ENCODE measurements at places on chromosomes 2 and 18.

DNA sequence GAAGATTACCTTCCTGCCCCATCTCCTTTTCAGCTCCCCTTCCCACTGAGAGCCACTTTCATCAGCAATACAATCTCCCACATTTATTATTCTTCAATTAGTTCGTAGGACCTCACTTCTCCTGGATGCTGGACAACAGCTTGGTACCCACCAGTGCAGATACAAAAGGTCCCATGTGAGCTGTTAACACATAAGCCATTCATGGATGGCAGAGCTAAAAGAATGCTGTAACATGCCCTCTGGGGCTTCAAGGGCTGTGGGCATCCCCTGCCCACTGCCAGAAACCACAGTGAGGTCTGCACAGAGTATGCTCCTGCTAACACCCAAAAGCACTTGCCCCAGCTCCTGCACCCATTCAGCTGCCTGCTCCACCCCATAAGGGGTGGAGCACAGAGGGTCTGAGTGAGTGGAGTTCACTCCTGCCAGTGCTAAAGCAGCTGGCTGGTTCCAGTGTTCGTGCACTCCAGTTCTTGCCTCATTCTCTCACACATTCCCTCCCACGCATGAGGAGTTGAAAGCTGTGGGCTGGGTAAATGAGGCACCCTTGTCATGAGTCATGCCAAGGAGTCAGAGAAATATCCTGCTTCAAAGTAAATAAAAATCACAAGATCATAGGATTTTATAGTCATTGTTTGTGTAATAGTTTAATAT, 305.9 kb upstream of the TMEFF2 start:
- DNase-seq, result no peak

DNA sequence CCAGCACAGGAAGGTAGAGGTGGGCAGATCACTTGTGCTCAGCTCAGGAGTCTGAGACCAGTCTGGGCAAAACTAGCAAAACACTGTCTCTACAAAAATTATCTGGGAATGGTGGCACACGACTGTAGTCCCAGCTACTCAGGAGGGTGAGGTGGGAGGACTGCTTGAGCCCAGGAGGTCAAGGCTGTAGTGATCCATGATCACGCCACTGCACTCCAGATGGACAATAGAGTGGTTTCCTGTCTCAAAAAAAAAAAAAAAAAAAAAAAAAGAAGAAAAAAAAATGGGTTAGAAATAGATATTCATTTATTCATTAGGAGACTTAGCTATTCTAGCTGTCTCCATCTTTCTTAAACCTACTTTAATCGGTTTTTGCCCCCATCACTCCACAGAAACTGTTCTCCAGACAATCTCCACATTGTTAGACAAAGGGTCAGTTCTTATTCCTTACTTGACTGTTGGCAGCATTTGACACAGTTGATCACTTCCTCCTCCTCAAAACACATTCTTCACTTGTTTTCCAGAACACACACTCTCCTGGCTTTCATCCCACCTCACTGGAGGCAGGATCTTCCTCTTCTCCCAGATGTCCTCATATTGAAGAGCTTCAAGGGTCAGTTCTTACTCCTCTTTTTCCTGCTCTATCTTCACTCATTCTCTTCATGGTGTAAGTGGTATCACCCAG, 103.1 kb downstream of the DTNB start:
- no peak for DNase-seq

DNA sequence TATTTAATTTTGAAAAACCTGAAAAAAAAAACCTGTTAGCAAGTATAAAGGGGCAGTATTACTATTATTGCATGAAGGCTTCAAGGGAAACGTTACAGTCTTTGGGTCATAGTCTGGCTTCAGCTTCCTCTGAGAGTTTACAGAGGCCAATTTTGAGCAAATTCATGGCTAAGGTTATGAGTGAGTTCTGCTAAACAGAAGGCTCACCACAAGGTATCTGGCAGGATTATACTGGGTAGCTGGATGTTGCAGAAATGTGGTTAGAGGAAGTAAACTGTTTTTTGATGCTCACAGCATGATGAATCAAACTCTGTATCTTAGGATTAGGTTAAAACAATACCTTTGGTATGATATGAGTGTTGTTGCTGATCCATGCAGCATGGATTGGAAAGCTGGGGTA, 9.3 kb downstream of the MRPL19 start:
- no peak for DNase-seq

DNA sequence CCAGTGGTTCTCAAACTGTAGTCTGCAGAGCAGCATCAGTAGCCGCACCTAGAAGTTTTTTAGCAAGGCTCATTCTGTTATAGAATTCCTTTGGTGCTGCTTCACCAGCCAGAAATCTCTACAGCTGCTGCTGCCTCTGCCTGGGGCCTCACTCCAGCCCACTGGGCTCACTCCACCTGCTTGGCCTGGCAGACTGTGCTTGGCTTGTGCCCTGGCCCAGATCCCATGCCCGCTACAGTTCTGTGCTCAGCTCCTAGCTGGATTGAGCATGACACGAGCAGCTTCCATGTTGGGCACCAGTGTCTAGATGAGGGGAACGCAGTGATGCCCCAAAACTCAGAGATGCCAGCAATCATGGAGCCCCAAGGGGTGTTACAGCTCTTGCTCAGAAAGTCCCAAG, 22.6 kb downstream of the MAPK4 start:
- no peak for DNase-seq

- no peak for DNase-seq
Observed at GRCh38 chr2:14516844-14517243, 115.7 kb upstream of the LRATD1 start.

DNA sequence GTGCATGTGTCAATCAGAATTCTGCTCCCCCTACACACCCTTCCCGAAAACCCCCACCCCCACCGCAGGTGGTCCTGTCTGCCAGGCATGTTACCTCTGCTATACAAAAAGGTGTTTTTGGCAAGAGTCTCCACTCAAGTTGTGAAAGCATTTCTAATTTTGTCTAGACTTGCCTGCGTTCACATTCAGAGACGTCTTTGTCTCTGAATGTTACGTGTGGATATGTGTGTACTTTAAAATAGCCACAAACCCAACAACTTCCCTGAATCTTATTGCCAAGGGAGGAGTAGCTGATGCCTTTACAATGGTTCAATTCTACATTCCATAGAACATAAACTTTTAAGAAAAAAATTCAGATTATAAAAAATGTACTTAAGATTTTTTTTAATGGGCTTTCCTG, 66.6 kb downstream of the ITGA4 start:
- no peak for DNase-seq

DNA sequence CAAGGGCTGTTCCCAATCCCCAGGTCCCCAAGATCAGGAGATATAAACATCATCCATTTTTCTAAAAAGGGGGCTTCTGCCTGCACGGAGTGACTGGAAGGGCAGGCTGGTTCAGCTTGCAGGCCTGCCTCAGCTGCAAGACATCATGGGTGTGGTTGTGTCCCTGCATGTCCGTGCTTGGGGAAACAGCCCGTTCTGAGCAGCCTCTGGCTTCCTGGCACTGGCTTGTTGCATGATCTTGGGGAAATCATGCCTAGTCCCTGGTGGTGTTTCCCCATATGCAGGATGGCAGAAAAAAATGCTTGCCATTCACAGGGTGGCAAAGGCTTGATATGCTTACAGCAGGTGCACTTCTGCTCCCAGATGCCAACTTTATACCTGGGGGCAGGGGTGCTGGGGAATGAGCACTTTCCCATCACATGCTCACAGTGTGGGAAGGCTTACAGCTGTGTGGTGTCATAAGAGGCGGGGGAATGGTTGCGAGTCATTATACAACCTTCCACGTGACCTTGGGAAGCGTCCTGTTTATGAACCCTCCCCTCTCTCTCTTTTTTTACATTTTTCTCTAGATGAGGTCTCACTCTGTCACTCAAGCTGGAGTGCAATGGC, 7.2 kb downstream of the PCARE start:
- no peak for DNase-seq

DNA sequence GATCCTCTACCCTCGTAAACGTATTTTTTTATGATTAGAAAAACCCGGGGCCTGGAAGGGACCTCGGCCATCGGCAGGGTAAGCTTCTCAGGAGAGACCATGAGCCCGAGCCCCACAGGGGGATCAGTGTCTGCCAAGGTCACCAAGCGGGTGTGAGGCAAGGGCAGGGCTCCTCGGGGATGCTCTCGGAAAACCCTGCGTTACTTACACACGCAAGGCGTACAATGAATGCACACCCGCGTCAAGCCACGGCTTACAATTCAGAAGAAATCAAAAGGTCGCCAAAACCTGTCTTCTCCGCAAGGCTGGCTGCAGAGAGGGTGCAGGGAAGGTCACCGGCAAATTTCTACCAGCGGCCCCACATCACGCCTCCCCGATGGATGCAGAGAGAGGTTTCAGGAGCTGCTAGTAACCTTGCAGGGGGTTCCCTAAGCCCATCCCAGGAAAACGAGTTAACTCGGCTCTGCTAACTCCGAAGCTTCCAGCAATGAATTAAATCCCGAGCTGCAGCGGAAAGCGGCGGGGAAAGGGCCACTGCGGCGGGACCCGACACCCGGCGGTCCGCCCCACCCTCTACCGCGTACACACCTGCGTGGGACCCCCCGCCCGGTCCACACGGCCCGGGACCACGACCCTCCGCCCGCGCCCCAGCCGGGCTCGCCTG, 638 bp downstream of the ST3GAL5 start:
- DNase-seq, result peak; percentile 69

DNA sequence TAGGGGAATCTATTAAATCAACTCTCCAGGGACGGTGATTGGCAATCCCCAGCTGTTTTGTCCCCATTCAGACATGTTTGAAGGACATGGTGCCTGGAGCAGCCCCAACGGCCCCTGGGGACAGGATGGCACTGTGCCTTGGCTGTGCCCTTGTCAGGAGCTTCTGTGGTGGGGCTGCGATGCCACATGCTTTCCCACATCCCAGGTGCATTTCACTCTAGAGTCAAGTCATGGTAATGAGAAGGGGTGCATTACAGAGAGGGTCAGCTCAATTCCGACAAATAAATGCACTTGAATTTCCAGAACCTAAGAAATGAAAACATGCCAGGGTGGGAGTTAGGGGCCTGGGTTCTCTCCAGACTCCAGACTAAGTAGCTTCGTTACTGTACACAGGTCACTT, 289.4 kb upstream of the PXDN start:
- no peak for DNase-seq

DNA sequence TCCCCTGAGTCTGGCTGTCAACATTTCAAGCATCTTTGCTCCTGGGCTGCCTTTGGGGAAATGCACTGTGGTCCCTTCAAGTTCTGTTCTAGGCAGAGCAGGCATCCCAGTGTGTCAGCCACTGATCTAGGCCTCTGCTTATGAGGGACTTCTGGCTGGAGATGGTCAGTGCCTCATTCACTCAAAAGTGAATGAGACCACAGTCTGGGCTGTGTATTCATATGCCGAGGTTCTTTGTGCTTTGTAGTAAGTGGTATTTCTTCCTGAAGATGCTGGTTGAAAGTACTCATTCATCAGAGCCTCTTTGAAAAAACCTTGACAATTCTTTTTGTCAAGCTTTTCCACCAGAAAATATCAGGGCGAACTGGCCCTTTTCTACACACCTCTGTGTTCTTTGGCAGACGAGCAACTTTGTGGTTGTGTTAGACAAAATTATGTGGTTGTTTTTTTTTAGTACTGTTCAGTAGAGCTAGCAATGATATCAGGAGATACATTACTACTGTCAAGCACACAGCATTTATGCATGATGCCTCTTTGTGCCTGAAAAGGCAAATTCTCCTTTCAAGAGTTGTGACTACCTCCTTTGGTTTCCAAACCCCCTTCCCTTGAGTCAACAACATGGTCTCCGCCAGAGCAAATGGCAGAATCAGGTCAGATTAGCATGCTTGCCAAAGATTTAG, 510.9 kb upstream of the NRP2 start:
- no peak for DNase-seq

- DNase-seq, result no peak
Observed at GRCh38 chr2:66982766-66983165, 414.4 kb upstream of the ETAA1 start.

- DNase-seq, result no peak
Observed at GRCh38 chr2:206220997-206221396, 53.5 kb upstream of the ZDBF2 start.

DNA sequence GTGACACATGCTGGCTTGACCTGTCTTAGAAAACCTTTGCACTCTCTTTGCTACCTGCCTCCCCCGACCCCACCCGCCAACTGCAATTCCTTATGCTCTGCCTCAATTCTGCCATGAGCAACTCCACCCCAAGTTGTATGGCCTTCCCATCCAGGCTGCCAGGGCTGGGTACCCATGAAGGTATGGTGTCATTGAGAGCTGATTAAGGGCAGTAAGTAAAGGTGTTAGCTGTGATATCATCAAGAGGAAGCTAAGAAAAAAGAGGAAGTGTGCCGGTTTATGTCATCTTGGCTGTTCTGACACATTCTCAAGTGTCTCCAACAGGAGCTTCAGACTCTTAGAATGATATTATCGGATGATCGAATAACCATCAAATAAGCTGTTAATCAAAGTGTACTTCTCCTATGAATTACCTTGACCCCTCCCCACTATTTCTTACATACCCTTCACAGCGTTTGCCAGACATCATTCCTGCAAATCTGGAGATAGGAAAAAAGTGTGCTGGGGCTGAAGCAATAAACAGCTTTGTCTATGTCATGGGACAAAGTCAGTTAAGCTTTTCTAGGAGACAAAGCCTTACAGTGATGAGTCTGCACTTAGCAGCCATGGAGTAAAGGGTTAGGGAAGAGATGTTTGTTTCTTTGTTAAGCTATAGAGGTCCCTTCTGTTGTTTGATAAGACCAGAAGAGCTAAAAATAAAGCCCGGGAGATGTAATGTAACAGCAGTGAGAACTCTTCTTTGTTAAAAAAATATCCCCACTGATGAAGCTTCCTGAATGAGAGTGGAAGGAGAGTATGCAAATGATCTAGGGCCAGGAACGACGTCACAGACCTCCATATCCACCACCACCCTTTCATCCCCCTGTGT, 40.4 kb upstream of the SMAD2 start:
- DNase-seq, result no peak

- DNase-seq, result no peak
Observed at GRCh38 chr2:66145490-66145889, 289.4 kb upstream of the MEIS1 start.

Data from activated T-cell treated with anti-CD3 and anti-CD28 coated beads, Interleukin-2, amount 50 U/mL, for 24 hours (primary cell).